ENCODE measurements at places on chromosomes 7 and 10.

DNA sequence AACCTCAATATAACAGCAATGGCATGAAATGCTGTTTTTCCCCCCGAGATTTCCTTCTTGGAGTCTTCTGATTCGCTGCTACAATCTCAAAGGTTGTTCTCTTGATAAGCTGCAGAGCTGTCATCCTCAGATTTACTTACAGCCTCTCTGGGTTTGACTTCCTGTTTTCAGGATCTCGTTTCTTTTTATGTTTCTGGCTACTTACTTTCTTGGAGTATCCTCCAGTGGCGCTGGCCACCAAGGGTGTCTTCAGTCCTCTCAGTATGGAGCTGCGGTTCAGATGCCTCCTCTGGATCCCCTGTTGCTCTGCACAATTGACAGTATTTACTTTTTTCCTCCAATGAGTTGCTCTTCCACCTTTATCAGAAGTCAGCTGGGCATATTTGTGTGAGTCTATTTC is 152.0 kb upstream of the TMEM72 start:
- DNase-seq: no peak

- DNase-seq: no peak
These were observed 77.1 kb downstream of the GSAP start for GRCh38 chr7:77338883-77339629.

DNA sequence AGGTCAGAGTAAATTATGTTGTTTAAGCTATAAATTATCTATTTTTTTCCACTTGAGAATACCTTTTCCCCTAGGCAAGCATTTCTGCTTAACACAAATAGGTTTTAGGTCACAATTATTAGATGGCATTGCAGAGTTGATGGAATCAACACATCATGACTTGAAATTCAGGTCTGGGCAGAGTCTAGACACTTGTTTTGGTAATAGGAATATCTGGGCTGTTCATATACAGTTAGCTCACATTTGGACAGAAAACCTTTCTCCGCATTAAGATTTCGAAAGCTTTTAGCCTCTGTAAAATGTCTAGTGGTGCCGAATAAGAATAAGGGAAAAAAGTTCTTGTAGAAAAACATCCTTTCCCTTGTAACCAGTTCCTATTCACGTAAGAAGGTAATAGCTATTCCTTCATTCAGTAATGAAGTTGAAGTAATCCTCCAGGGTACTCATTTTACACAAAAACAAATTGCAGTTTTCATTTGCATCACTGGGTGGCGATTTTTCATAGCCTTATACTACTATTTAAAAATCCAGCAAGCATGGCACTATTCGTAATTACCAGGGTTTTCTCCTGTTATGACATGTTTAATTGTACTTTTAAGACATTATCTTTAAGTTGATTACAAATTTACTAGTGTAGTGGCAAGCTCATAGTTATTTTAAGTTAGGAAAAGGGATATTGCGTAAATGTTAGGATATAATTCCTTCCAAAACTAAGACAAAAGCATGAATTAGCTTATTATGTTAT is 37.0 kb downstream of the RPA3 start:
- DNase-seq: peak; percentile 71

DNA sequence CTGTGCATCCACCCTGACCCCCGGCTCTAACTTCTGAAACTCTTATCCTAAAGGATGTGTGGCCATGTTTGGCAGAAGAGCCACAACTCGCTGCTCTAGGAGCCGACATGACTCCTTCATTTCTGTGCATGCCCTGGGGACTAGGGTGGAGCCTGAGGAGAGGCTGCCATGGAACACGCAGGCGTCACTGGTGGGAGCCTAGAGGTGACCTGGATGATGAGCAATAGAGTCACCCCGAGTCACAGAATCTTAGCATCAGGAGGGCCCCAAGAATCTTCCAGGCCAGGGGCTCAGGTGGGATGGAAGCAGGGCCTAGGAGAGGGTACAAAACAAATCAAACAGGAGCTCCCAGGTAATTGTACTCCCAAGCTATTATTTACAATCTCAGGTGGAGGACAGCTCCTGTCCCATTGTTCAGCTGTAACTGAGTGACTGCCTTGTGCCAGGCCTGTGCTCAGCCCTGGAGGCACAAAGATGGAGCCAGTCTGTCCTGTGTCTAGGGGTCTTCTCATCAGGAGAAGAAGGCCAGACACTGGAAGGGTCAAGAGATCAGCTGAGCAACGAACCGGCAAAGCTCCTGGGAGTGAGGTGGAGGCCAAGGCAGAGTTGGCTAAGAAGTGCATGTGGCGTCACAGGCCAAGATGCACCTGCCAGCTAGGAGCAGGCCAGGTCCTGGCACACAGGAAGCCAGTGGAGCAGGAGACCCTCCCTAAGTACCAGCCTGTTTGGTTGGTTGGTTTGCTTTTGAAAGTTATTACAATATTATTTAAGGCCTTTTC is 5.8 kb upstream of the ZNF22 start:
- DNase-seq: no peak

GRCh38 chr7:104960741-104961448 is 53.1 kb upstream of the KMT2E start:
- DNase-seq: no peak

- no peak for DNase-seq
These were observed 8.5 kb upstream of the C10orf105 start for GRCh38 chr10:71727738-71728737.

DNA sequence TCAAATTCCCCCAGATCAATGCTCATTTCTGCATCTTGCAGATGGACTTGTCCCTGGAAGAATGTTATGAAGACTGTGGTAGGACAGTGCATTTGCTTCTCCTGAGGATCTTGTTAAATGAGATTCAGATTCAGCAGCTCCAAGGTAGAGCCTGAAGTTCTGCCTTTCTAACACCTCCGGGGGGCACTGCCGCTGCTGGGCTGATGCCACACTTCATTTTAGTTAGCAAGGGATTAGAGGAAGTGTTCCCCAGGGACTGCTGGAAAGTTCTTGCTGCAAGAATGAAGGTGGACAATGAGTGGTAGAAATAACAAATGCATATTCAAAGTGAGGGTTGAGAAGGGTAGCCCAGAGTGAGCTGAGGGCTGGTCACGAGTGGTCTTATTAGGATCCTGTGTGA is 434.3 kb upstream of the AKR1E2 start:
- DNase-seq: peak; percentile 56

- DNase-seq: no peak
These were observed 1.3 kb downstream of the BRAT1 start for GRCh38 chr7:2553831-2554581.

DNA sequence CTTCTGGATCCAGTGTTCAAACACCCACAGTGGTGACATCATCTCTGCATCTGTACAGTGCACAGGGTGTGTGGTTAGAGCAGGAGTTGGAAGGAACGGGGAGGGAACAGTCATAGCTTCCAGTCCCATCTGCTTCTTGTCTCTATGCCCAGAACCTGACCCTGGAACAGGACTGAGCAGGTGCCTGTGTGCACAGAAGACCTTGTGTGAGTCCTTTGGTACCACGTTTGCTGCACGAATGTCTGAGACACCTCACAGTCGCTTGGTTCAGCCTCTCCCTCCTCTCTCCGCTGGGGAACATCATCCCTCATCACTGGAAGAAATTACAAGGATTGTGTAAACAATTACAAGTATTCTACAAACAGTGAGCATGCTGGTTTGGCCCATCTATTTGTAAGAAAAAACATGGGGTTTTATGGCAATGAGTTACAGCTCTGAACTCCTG is 243.0 kb upstream of the KLF6 start:
- DNase-seq: no peak

DNA sequence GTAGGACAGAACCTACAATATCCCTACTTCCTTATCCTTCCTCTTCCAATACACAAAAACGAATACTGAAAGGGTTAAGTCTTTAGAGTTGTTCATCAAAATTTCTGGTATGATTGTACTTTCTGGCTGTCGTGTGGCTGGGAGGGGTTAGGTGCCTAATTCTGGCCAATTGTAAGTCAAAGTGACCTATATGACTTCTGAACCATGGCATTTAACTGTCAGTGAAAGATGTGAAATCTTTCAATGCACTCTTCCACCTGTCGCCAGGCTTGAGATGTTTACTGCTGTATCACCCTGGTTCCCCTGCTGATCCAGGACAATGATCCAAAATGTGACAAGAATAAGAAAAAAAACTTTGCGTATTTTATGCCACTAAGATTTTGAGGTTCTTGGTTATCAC is 20.8 kb downstream of the EPC1 start:
- peak; percentile 19 for DNase-seq

- no peak for DNase-seq
These were observed 178.5 kb upstream of the RNF32 start for GRCh38 chr7:156461881-156462665.

- DNase-seq: no peak
These were observed 1.9 kb downstream of the EZH2 start for GRCh38 chr7:148882192-148882591.
